ENCODE measurements at places on chromosomes 1 and 21.

GRCh38 chr1:101101360-101101759 lies 75.8 kb upstream of the DPH5 start:
- DNase-seq: no peak

- no peak for DNase-seq
These were observed 4.1 kb upstream of the GRIK3 start for GRCh38 chr1:37038227-37039093.

DNA sequence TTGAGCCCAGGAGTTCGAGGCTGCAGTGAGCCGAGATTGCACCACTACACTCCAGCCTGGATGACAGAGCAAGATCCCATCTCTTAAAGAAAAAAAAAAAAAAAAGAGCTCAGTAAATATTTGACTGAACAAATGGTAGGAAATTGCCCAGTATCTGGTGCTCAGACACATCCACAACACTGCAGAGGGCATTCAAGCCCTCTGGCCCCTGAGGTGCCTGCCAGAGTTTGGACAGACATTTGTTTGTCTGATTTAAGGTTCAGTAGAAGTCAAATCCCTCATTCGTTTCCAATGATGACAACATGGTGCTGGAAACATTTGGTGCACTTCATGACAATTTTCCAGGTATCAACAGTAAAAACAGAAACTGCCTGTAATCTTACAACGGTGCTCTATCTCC lies 86.6 kb downstream of the HLCS start:
- DNase-seq: no peak

DNA sequence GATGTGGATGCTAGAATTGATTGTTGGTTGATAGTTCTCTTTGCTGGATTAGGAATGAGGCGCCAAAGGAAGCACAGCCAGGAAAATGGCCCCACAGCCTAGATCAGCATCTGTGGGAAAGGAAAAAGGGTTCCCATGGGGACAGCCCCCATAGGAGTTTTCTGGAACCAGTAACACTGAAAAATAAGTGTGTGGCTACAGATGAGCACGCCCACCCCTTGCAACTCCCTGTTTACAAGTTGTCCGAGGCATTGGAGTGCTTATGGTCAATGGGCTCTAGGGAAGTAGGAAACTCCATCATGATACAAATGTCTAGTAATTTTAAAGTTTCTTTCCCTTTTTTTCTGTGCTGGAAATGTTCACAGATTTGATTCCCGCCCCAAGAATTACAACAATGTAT lies 23.8 kb upstream of the UBE2U start:
- no peak for DNase-seq

- DNase-seq: no peak
These were observed 19.3 kb downstream of the SH2D2A start for GRCh38 chr1:156797212-156797871.

DNA sequence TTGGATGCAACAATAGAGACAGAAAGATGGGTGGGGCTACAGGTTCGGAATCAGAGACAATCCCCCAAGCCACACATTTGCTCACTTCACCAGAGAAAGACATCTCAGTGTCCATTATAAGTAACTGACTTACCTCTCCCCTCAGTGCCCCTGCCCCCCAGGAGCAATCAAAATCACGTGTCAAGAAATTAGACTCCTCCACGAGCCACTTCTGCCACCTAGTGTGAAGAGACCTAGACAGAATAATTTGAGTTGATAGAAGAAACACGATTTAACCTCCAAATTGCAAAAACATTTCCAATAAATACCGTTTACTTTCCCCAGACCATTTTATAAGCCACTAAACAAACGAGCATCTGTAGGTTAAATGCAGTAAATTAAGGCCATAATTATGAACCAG lies 123.2 kb downstream of the SLC30A10 start:
- DNase-seq: no peak

DNA sequence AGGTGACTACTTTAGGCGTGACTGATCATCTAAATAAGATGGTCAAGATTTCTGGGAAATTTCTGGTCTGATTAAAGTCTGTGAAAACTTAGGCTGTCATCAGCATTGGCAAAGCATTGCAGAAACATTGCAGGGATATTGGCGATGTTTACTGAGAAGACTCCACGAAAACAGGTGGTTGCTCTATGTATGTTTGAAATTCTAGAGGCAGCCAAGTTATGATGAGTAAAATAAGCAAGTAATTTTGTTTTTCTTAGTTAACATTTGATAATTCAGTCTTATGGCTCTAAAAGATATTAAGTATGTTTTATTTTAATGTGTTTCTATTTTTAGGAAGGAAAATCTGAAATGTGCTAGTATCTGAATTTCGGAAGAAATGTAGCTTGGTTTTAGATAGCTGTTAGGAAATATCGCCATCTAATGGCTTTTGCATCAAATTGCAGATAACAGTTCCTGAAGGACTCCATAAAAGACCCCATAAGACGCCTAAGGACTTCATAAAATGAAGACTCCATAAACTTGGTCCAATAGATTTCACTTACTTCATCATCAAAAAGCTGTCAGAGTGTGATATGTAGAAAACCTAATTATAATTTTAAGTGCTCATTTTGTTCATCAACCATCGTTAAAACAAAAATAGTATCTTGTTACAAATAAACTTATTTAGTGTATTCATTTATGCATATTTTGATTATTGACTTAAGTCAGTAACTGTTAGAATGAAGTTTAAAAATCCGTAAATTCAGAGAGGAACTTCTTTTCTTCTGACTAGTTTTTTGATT lies 344.6 kb downstream of the RYR2 start:
- no peak for DNase-seq

GRCh38 chr1:158675563-158676323 lies 10.8 kb downstream of the SPTA1 start:
- no peak for DNase-seq

- no peak for DNase-seq
These were observed 32.0 kb downstream of the VTCN1 start for GRCh38 chr1:117178756-117179155.

DNA sequence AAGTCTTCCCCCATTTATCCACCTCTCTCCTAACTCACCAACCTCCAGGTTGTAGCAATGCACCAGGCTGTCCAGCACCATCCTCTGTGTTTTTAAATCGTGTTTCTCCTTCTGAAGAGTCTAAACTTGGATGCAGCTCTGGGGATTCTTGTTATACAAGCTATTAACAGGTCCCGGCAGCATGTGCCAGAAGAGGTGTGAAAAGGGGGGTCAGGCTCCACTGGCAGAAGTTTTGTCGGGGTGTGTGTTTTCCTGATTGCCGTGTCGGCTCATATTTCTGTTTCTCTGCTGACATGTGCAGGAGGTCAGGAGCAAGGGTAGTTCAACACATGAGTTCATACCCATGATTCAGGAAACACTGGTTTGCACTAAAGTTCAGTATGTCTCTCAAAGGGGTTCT lies 658.6 kb upstream of the CAMK1G start:
- DNase-seq: no peak

- no peak for DNase-seq
These were observed 41.2 kb upstream of the RGS8 start for GRCh38 chr1:182725259-182726255.

DNA sequence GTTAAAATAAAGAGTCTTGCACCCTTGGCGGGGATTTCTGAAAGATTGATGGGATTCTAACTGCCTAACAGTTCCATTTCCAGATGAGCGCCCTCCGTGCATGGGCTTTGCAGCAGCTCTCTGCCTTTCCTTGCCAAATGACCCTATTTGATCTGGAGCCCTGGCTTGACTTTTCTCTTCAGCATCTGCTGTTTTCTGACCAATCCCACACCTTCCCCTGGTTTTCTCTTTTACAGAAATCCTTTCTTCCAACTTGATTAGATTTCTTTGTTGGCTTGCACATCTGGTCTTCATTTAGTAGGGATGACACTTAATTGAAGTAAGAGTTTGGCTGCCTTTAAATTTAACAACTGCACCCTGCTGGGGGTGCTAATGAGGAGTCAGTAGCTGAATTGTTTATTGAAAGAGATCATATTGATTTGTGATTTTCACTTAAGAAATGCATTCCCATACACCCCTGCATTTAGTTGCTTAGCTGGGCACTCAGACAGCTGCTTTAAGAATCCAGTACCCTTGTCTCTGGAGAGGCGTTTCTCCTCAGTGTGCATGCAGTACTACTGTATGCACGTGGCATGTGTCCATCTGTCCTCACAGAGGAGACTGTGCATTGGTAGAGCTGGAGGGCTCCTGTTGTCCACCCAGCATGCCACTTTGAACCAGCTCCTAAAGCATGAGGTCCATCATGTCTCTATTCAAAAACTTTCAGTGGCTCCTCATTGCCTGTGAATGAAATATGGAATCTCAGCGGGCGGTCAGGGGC lies 99.7 kb downstream of the NOS1AP start:
- DNase-seq: no peak

GRCh38 chr1:184743062-184743756 lies 11.4 kb downstream of the EDEM3 start:
- DNase-seq: no peak

Data from stimulated activated CD4-positive, alpha-beta T cell treated with anti-CD3 and anti-CD28 coated beads, Interleukin-12 subunit alpha, Interleukin-12 subunit beta, amount 100 ng/mL, for 4 hours (primary cell).